ENCODE measurements at places on chromosomes 7 and 10.

DNA sequence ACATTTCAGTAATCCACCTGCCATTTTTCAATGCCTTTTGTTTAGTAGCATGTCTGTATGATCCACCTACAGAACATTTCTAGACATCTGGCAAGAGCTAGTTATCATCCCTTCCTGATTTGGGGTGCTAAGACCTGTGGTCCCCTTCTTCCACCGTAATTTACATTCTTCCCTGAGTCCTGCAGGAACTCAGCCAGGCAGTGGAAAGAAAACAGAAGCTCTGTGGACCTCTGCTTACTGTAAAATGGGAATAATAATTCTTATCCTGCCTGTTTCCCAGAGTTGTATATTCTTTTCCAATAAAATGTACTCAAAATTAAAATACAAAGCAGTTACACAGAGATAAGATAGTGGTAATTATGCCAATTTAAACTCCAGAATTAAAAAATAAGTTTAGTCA is 126.9 kb downstream of the TCF7L2 start:
- H3K4me1 ChIP-seq = peaks cover under 1% of the 10 kb centered on the region
- no peaks in the 10 kb centered on the region for H3K36me3 ChIP-seq
- no peak for DNase-seq
- no peak overlapping the region for H3K27ac ChIP-seq
- no peak overlapping the region for H3K4me3 ChIP-seq

DNA sequence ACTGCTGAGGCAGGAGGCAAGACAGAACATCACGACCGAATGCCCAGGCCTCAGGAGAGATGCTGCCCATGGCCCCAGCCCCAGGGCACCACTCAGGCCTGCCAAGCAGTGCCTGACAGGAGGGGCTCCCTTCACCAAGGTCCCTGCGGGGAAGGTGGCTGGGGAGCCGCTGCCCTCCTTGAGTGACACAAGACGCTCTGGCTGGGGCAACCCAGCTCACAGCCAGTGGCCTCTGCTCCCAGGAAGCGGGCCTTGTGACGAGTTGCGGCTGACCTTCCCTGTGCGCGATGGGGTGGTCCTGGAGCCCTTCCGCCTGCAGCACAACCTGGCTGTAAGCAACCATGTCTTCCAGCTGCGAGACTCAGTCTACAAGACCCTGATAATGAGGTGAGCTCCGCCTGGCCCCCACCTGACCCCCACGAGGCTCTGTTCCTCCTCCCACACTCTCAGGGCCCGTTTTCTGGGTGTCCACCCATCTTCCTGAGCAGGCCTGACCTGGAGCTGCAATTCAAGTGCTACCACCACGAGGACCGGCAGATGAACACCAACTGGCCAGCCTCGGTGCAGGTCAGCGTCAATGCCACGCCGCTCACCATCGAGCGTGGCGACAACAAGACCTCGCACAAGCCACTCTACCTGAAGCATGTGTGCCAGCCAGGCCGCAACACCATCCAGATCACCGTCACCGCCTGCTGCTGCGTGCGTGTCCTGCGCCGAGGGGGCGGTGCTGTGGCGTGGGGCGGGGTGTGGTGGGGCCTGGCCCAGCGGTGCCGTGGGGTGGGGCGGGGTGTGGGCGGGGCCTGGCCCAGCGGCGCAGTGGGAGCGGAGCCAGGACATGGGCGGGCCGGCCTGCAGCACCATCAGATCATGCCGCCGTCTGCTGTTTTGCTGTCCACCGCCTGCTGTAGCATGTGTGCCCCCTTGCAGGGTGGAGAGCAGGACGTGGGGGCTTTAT is 12.8 kb downstream of the ZMIZ2 start:
- no peak overlapping the region for H3K4me3 ChIP-seq
- peaks cover 95% of the 10 kb centered on the region for H3K36me3 ChIP-seq
- no peaks in the 10 kb centered on the region for H3K27me3 ChIP-seq
- no peak overlapping the region for H3K27ac ChIP-seq
- DNase-seq = no peak
- H3K4me1 ChIP-seq = peaks cover 9% of the 10 kb centered on the region

DNA sequence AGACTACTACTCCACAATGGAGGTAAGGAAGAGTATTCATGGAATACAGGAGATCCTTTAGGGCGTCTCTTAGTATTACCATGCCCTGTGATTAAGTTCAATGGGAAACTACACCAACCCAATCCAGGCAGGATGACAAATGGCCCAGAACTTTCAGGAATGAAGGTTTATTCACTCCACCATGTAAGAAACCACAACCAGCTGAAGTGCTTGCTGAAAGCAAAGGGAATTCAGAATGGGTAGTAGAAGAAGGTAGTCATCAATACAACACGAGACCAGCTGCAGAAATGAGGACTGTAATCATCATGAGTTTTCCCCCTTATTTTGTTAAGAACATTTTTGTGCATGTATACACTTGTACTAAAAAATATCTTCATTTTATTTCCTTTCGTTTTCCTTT is 76.6 kb downstream of the GPR37 start:
- no peaks in the 10 kb centered on the region for H3K27me3 ChIP-seq
- no peaks in the 10 kb centered on the region for H3K36me3 ChIP-seq
- no peak for DNase-seq
- no peak overlapping the region for H3K27ac ChIP-seq

GRCh38 chr10:102534333-102534732 is 30.6 kb downstream of the SUFU start:
- peak; percentile 50 for DNase-seq
- peaks cover 14% of the 10 kb centered on the region for H3K4me1 ChIP-seq
- H3K4me3 ChIP-seq = no peak overlapping the region
- H3K27me3 ChIP-seq = no peaks in the 10 kb centered on the region
- peaks cover 38% of the 10 kb centered on the region for H3K36me3 ChIP-seq

DNA sequence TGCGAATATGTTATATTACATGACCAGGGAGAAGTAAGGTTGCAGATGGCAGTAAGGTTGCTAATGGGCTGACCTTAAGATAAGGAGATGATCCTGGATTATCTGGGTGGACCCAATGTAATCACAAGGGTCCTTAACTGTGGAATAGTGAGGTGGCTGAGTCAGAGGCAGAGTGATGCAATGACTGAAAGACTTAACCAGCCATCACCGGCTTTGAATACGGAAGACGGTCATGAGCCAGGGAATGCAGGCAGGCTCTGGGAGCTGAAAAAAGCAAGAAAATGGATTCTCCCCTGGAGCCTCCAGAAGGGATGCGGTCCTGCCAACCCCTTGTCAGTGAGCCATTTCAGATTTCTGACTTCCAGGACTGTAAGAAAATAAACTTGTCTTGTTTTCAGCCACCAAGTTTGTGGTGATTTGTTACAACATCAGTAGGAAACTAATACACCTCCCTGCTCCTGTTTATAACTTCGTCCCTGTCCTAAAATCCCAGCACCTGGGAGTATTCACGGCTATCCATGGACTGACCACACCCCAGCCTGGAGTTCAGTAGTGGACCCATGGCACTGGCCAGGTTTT is 4.6 kb upstream of the C10orf95 start:
- no peak for DNase-seq
- peak overlapping the region; percentile 93 for H3K27ac ChIP-seq
- H3K36me3 ChIP-seq = peaks cover 37% of the 10 kb centered on the region
- peaks cover 68% of the 10 kb centered on the region for H3K4me1 ChIP-seq

DNA sequence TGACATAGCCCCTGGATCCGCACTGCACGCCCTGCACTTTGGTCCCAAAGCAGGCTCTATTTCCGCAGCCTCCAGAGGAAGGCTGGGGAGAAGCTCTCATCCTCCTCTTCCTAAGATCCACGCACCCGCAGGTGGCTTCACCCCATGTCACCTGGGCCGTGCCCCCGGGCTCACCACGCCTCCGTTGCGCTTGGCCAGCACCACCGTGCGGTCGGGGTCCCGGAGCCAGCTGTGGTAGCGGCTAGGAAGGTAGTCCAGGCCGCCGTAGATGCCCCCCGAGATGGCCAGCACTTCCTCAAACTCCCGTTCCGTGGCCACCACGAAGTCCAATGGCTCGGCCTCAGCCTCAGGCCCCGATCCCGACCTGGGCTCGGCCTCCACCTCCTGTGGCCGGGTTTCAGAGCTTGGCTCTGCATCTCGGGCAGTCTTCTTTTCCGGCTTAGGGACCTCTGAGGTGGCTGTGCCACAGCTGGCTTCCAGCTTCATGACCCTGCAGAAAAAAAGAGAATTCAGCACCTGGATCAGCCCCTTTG is 5.7 kb downstream of the NAT16 start:
- no peak overlapping the region for H3K4me3 ChIP-seq
- H3K27me3 ChIP-seq = peaks cover 98% of the 10 kb centered on the region
- no peak for DNase-seq
- H3K36me3 ChIP-seq = no peaks in the 10 kb centered on the region

- H3K4me3 ChIP-seq = no peak overlapping the region
- no peaks in the 10 kb centered on the region for H3K36me3 ChIP-seq
- H3K4me1 ChIP-seq = peaks cover 13% of the 10 kb centered on the region
- no peak overlapping the region for H3K27ac ChIP-seq
- no peak for DNase-seq
- no peaks in the 10 kb centered on the region for H3K27me3 ChIP-seq
Observed at GRCh38 chr7:94008537-94008936, 4.4 kb upstream of the BET1 start.

GRCh38 chr7:116938678-116939077 is 14.6 kb upstream of the ST7 start:
- no peaks in the 10 kb centered on the region for H3K36me3 ChIP-seq
- H3K4me1 ChIP-seq = no peaks in the 10 kb centered on the region
- H3K4me3 ChIP-seq = no peak overlapping the region
- no peak for DNase-seq
- H3K27me3 ChIP-seq = no peaks in the 10 kb centered on the region
- H3K27ac ChIP-seq = no peak overlapping the region

DNA sequence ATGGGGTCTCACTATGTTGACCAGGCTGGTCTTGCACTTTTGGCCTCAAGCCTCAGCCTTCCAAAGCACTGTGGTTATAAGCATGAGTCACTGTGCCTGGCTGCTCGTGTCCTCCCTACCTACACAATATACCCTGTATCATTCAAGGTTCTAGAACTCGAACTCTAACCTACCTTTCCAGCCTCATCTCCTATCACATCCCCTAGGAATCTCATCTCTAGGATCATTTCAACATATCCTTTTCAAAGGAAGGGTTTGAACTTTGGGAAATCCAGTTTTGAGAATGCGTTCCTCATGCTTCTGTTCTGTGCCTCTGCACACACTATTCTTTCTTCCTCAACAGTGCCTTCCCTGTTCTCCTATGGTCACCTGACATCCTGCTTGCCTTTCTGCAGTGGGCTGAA is 87.8 kb upstream of the RHEB start:
- DNase-seq = no peak
- H3K4me3 ChIP-seq = no peak overlapping the region
- H3K4me1 ChIP-seq = no peaks in the 10 kb centered on the region
- no peaks in the 10 kb centered on the region for H3K27me3 ChIP-seq
